Right renal cortex interstitium (tissue), 3 donors: ENCODE measurements at places on chromosomes 4 and X.

DNA sequence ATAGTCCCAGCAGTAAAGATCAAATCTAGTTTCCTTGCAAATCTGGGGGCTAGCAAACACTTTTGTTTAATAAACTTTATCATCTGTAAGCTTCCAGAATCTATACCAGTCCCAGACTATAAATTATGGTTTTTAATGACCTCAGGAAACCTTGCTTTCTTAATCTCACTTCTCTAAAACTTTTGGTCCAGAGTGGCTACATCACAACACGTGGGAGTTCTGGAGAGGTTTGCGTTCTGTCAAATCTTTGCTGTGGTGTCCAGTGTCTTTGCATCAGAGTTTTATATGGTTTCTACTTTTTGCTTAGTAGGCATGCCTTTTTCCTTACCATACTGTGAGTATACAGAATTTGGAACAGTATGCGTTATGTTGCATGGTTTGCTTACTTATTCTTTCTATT is 193.9 kb downstream of the ANK2 start:
- DNase-seq, result no peak

DNA sequence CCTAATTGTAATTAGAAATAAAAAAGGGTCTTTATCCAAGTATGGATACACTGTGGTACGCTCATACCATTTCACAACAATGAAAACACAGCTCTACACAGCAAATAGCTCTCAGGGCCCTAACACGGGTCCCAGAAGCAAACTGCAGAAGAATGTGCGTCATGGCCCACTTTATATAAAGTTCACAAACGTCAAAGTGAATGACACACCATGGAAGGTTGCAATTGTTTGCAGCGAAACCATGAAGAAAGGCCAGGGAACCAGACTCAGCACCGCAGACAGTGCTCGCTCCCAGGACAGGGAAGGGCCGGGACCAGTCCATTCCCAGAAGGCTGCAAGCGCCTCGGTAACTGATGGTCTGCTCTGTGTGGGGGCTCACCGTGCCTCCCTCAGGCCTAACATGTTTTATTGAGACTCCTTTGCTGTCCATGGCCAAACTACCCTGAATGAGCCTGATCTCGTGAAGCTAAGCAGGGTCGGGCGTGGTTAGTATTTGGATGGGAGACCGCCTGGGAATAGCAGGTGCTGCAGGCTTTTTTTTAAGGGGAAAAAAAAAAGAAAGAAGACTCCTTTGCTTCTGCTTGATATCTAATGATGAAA is 47.8 kb downstream of the ACOX3 start:
- no peak for DNase-seq

GRCh38 chr4:186557486-186557885 is 2.1 kb upstream of the MTNR1A start:
- no peak for DNase-seq

DNA sequence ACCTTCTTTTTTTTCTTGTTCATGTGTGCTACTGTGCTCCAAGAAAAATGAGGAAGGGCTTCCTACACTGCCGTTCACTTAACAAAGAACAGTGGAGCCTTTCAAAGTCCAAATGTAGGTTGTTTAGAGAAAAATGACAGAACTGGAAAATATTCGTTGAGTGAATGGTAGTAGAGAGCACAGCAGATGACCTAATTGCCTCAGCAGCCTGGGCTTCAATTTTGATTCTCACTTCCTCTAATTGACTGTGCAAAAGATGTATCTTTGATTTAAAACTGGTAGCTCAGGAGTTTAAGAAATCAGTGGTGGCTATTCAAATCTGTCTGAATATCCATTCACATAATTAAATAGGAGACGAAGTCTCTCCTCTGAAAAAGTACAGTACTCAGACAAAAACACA is 5.2 kb downstream of the NLGN4X start:
- no peak for DNase-seq

DNA sequence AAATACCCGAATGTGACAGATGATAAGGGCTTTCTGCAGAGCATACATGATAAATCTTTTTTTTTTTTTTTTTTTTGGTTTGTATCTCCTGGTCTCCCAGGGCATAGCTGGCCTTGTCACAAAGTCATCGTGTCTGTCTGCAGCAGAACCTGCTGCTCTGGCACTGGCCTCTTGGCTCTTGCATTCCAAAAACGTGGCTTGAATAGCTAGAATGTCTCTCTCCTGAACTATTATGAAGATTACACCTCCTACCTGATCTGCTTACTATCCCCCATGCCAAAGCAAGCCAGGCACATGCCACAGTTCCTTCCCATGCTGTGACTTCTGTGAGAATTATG is 50.4 kb upstream of the SCRG1 start:
- no peak for DNase-seq

GRCh38 chrX:153853180-153853901 is 23.0 kb upstream of the PDZD4 start:
- no peak for DNase-seq
